Hematopoietic multipotent progenitor cell treated with erythropoietin and hydrocortisone succinate and interleukin-3 and kit ligand, for 6 days (in vitro differentiated cells): ENCODE measurements at places on chromosomes 5 and 9.

DNA sequence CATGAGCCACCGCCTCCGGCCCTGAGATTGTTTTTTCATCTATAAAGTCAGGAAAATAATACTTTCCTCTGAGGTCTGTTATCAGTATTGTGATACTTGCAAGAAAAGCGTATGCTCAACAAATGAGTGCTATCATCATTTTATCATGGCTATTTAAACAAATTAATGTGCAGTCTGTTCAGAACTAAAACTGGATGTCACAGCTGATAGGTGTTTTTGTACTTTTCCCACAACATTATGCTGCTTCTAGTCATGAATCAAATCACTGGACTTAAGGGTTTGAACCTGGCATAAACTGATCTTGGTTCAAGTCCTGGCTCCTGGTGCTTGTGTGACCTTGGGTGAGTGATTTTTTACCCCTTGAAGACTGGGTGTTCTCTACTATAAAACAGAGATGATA, 21.4 kb upstream of the PHF19 start:
- no peak for DNase-seq

DNA sequence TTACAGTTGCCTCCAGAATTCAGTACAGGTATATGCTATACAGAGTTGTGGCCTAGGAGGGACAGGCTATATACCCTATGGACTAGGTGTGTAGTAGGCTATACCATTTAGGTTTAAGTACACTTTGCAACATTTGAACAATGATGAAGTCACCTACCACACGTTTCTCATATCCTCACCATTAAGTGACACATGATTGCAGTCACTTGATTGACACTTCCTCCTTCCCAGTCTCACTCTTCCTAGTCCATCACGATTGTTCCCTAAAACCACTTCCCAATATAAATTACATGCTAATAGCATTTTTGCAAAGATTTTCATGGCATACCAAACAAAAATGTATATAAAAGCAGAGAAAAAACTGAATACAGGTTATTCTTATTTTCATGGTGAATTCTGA, 312.2 kb downstream of the EPB41L4A start:
- no peak for DNase-seq

GRCh38 chr9:131299346-131299960, 9.9 kb downstream of the PLPP7 start:
- no peak for DNase-seq

- peak; percentile 65 for DNase-seq
Measured at GRCh38 chr5:133147411-133147810, 95.6 kb downstream of the HSPA4 start.

GRCh38 chr9:99114846-99115500, 10.1 kb downstream of the TGFBR1 start:
- no peak for DNase-seq

DNA sequence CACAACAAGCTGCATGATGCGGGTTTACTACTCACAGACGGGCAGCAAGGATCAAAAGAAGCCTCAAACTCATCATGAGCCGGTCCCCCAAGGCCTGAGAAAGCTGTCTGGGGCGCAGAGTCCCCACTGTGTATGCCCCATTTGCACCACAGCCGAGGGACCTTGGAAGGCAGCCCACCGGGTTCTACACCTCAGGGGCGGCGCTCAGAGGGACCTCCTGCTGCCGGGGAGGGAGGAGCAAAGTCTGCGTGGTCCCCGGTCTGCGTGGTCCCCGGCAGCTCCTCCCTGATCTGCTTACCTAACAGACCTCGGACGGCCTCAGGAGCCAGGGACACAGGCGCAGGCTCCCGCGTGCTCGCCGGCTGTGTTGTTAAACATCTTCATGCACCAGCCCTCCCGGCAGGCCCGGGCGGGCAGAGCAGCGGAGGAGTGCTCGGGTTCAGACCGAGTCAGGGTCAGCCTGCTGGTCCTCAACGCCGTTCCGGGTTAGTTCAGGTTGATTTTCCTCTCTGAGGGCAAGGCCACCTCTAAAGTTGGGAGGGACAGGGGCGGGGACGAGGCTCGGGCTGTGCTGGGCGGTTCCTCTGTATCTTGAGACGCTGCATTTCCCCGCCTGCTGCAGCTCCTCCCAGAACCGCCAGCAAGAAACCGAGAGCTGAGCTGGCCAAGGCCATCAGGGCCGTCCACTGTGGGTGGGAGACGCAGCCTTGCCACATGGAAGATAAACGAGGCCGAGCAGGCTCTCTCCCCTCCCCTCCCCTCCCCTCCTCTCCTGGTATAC, 74.6 kb downstream of the MRPL36 start:
- DNase-seq, result peak; percentile 53

- DNase-seq, result no peak
Measured at GRCh38 chr5:88954511-88954910, 71.5 kb upstream of the MEF2C start.

- DNase-seq, result no peak
Measured at GRCh38 chr9:16752601-16753000, 117.9 kb downstream of the BNC2 start.

- no peak for DNase-seq
Measured at GRCh38 chr5:134432174-134432573, 20.5 kb upstream of the CDKN2AIPNL start.

DNA sequence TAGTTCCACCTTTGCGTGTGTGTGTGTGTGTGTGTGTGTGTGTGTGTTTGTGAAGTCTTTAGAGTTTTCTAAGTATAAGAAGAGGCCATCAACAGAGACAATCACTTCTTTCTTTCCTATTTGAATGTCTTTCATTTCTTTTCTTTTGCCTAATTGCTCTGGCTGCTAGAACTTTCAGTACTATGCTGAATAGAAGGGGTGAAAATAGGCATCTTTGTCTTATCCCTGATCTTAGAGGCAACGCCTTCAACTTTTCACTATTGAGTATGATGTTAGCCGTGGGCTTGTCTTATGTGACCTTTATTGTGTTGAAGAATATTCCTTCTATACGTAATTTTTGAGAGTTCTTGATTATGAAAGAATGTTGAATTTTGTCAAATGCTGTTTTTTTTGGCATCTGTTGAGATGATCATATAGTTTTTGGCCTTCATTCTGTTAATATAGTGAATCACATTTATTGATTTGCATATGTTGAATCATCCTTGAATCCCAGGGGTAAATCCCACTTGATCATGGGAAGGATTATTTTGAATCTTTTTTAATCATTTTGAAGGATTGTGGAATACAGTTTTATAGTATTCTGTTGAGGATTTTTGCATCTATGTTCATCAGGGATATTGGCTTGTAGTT, 134.8 kb upstream of the CD180 start:
- no peak for DNase-seq

- no peak for DNase-seq
Measured at GRCh38 chr9:131448818-131449217, 53.9 kb upstream of the POMT1 start.

DNA sequence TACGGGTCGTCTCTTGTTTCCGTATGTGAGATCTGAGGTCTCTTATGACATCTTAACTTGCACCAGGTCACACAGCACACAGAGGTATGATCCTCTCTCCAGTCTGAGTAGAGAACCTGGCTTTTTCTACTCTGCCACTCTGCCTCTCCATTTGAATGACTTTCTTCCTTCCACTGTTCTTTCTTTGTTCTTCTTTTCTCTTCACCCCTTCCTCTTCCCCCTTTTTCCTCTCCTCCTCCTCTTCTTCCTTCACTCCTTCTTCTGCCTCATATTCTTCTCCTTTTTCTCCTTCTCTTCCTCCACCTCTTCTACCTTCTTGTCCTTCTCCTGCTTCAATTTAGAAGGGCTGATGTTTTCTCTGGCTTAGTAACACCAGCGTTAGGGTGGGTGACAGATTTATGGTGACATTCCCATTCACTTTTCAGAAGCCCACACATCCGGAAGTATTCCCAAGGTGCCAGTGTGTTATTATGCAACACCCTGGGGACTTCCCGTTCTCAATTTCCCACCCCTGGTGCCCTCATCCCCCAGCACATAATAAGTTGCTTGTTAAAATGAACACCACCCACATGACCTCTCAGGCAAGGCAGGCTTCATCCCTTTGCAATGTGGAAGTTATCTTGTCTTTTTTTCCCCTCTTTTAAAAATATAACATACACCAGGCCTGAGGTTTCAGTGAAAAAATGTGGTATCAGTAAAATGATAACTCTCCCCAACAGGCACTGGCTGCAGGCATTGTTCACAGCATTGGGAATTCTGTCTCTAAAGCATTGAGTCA, 122.0 kb downstream of the PAPPA start:
- no peak for DNase-seq

DNA sequence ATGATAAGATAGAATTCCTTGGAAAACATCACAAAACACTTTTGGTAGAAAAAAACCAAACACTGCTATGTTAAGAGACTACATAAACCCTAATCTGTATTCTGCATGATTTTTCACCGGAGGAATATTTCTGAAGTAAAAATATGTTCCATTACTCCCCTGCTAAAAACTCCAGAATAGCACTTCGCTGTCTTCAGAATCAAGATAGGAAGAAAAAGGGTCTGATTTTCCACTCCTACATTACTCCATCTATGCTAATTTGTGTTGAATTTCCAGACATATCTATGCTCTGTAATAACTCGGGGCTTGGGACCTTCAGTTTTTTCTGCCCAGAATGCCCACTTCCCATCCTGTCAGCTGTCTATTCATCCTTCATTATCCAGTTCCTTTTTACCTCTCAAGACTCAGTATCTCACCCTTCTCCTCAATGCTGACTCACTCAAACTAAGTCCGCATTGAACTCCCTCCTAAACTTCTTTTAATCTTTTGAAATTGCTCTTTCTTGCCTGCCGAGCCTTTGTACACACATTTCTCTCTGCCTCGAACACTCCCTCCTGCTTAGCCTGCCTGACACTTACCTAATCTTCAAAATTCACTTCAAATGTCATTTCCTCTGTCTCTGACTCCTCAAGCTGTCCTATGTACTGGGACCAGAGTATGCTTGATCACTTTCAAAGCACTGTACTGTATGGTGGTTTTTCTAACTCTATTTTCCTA, 171.0 kb downstream of the ARRDC3 start:
- DNase-seq, result no peak

- peak; percentile 36 for DNase-seq
Measured at GRCh38 chr5:60611099-60611740, 88.7 kb downstream of the DEPDC1B start.

- peak; percentile 53 for DNase-seq
Measured at GRCh38 chr9:133538851-133539833, 4.6 kb downstream of the ADAMTSL2 start.

DNA sequence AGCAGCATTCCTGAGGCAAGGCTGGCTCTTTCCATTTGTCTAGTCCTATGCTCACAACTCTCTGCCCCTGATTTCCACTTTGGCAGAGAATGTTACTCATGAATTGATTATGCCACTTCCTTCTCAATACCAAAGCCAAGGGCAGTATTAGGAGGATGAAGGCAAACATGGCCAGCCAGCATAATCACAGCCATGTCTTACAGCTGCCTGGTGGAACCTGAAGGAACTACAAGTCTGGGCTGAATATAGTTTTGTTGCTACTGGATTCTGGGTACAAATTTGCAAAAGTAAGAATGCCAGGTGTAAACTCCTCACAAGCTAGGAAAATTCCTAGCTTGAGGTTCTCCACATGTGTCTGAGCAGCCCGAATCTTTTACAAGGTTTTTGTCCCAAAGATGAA, 4.2 kb downstream of the SIL1 start:
- peak; percentile 74 for DNase-seq

DNA sequence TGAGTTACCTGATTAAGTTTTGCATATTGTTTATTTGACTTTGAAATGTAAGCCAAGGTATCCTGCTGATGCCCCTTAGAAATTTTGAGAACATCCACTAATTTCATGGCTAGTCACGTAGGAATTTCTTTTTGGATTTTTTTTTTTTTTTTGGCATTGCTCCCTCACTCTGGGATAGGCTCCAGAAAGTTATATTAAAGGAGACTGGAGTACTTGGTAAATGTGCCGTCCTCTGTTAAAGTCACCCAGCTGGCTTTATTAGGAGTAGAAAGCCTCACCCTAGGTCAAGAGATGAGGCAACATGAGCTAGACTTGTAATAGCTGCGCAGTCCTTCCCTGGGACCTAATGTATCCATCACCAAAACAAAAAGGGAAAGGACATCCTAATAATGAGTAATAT, 3.1 kb downstream of the KCTD16 start:
- DNase-seq, result no peak

DNA sequence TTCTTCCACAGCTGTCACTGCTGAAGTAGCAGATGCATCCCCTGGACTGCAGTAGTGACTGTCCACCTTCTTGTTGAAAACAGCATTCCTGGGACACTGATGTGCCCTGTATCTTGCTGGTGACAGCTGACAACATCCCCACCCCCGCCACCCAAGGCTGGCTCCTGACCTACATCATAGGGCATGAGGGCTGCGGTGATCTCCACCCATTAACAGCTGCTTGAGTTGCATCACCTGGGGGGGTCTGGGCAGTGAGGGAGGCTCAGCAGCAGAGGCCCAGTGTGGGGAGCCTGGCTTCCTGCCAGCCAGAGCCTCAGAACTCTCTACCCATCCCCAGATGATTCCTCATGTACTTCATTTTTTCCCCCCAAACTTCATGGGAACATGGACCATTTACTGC, 4.1 kb downstream of the PRUNE2 start:
- no peak for DNase-seq

- DNase-seq, result peak; percentile 27
Measured at GRCh38 chr5:108548684-108549596, 167.0 kb upstream of the FBXL17 start.

GRCh38 chr5:2352101-2352861, 399.2 kb downstream of the IRX2 start:
- no peak for DNase-seq

GRCh38 chr5:59600153-59600552, 293.4 kb downstream of the PDE4D start:
- DNase-seq, result no peak

- no peak for DNase-seq
Measured at GRCh38 chr9:12853051-12853450, 78.2 kb downstream of the LURAP1L start.

DNA sequence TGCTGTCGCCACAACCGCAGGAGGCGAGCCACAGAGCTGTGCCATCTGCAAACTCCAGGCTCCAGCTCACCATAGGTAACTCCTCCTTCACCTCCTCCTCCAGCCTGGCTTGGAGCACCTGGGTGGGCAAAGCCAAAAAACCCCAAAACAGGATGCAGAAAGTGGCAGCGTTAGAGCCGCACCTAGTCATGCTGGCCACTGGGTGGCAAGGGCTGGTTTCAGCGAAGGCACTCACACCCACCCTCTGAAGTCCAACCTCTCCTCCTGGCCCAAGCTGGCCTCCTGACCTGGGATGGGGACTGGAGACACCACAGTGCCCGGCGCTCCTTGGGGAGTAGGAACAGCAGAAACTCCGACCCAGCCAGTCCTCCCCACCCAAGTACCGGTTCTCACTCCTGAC, 28.7 kb upstream of the ZNF354B start:
- no peak for DNase-seq

- DNase-seq, result peak; percentile 93
Measured at GRCh38 chr9:127555840-127556820, 55.9 kb upstream of the STXBP1 start.

DNA sequence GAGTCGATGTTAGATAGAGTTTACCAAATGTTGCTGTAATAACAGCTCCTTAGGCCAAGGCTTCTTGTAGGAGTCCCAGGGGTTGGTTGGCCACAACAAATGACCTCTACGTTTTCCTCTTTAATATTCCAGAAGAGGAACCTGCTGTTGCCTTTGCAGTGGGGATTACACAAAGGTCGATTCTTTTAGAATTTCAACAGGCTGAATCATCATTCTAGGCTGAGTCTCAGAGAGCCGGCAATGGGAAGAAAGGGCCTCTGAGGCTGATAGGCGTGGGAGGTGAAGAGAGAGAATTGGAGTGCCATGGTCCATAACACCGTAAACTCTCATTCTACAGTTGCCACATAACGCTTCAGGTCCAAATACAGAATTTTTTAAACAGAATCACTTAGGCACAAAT, 405.9 kb upstream of the DAP start:
- no peak for DNase-seq
